Heart right ventricle (tissue), 16 donors: ENCODE measurements at places on chromosomes 1 and 21. TPM values are rescaled to one million over a fixed set of nuclear protein-coding genes. Genes with fewer than 3 reads are reported as not detected.

NHLH1 gene
- total RNA-seq = not detected

DNA sequence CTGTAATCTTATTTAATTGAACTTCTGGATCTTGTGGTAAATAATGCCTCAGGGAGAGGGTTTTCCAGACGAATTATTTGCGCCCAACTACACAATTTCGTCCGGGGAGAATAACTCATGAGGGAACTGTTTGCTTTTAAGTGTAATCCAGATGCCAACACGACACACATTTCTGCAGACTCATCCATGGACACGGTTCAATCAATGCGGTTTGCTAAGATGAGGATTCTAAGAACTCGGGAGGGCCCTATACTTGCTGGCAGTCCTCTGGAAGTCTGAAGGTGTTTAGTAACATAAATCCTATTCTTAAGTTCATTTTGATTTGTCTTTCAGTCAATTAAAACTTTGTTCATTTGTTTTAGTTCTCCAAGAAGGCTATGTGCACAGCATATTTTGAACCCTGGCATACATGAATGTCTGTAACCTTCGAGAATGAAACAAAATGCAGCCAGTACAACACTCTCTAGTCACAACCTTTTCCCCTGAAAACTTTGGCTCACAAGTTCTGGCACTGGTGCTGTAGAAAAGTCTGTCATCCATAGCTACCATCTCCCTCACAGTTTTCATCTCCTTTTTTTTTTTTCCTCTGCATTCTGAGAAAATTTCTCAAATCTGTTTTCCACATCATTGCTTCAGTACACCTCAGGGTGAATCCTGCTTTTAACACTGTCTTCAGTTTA, 38.8 kb downstream of the DIPK1A start:
- no peaks in the 10 kb centered on the region for H3K36me3 ChIP-seq
- no peaks in the 10 kb centered on the region for H3K27me3 ChIP-seq
- no peak overlapping the region for H3K27ac ChIP-seq

RPL5 gene
- 527 TPM for total RNA-seq

CACNA1E gene
- 21.7 TPM for total RNA-seq

IRF6 gene
- 44.5 TPM for total RNA-seq

- H3K27me3 ChIP-seq = no peaks in the 10 kb centered on the region
- H3K4me1 ChIP-seq = no peaks in the 10 kb centered on the region
- DNase-seq = no peak
- peaks cover 50% of the 10 kb centered on the region for H3K36me3 ChIP-seq
- no peak overlapping the region for H3K27ac ChIP-seq
Observed at GRCh38 chr1:42838482-42839190, 7.8 kb upstream of the ZNF691 start.

PSMA5 gene
- total RNA-seq = 65.6 TPM

DNA sequence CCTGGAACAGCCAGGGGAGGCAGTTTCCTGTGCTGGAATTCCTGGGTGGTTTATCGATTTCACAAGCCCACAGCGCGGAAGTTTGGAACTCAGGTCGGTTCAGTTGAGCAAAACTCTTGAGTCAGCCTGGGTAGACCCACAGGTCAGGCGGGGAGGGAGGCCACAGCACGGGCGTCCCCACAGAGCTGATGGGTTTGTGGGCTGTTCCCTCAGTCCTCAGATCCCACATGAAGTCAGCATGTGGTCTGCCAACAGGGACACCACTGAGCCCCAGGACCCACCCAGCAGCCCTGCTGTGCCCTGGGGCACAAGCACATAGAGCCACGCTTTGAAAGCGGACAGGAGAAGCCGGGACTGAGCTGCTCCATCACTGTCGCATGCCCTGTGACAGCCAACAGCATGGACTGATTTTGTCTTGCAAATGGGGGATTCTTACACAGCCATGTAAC, 17.4 kb downstream of the BMP8A start:
- H3K4me1 ChIP-seq = no peaks in the 10 kb centered on the region
- no peak for DNase-seq
- H3K27ac ChIP-seq = no peak overlapping the region
- H3K4me3 ChIP-seq = no peak overlapping the region

GRCh38 chr1:2412773-2413494, 570 bp upstream of the PEX10 start:
- peak; percentile 35 for DNase-seq
- H3K4me3 ChIP-seq = peak overlapping the region; percentile 99
- H3K4me1 ChIP-seq = peaks cover 28% of the 10 kb centered on the region
- H3K36me3 ChIP-seq = no peaks in the 10 kb centered on the region
- H3K27ac ChIP-seq = peak overlapping the region; percentile 92

LCE3D gene
- total RNA-seq = not detected

C1QC gene
- 33.8 TPM for total RNA-seq

GRCh38 chr1:193431265-193431977, 245.0 kb upstream of the B3GALT2 start:
- H3K27ac ChIP-seq = no peak overlapping the region
- DNase-seq = no peak
- H3K27me3 ChIP-seq = no peaks in the 10 kb centered on the region
- H3K36me3 ChIP-seq = no peaks in the 10 kb centered on the region
- no peak overlapping the region for H3K4me3 ChIP-seq

DNA sequence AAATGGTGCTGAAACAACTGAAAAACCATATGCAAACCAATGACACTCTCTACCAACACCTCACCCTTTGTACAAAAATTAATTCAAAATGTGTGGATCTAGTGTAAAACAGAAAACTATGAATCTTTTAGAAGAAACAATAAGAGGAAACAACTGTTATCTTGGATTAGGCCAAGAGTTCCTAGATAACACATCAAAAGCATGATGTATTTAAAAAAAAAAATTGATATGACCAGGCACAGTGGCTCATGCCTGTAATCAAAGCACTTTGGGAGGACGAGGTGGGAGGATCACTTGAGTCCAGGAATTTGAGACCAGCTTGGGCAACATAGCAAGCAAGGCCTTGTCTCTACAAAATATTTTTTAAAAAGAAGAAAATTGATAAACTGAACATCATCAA, 79.0 kb downstream of the EIF4G3 start:
- peaks cover 23% of the 10 kb centered on the region for H3K4me1 ChIP-seq
- no peak overlapping the region for H3K27ac ChIP-seq
- H3K4me3 ChIP-seq = no peak overlapping the region
- no peak for DNase-seq
- no peaks in the 10 kb centered on the region for H3K27me3 ChIP-seq

DNA sequence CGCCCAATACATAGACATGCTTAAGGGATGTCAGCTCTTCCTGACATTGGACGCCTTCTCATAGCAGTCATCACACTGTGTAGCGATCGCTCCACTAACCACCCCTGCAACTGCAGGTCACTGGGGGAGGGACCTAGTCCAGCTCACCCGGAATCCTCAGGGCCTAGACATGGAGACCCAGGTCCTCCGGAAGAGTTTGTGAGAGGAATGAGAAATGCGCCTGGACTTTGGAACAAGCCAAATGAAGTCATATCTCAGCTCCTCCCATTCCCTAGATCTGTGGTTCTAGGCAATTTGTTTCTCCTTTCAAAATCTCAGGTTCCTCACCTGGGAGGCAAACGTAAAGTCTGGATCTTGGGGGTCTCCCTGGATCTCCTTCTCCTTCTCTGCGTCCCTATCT, 253.3 kb downstream of the KAZN start:
- H3K4me1 ChIP-seq = no peaks in the 10 kb centered on the region
- H3K27ac ChIP-seq = no peak overlapping the region
- no peaks in the 10 kb centered on the region for H3K36me3 ChIP-seq
- no peak for DNase-seq

DNA sequence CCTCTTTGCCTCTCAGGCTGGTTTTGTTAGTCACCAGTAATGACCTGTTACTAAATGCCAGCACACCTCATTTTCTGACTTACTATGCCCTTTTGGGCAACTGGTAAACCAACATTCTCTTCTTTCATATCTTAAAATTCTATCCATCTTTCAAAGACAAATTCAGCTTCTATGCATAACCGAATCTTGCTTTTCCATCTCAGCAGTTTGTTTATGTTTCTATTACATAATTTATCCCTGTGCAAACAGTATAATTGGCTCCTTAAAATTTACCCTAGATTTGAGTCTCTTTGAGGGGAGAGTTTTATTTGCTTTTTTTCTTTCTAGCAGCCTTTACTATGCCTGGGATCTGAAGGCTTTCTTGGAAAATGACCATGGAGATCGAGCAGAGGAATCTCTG, 58.5 kb upstream of the SIPA1L2 start:
- H3K36me3 ChIP-seq = no peaks in the 10 kb centered on the region
- no peaks in the 10 kb centered on the region for H3K4me1 ChIP-seq
- no peaks in the 10 kb centered on the region for H3K27me3 ChIP-seq
- no peak overlapping the region for H3K4me3 ChIP-seq
- no peak for DNase-seq

GRCh38 chr1:226372885-226373284, 35.0 kb downstream of the PARP1 start:
- no peaks in the 10 kb centered on the region for H3K27me3 ChIP-seq
- peak; percentile 56 for DNase-seq
- peaks cover 4% of the 10 kb centered on the region for H3K4me1 ChIP-seq
- peak overlapping the region; percentile 74 for H3K27ac ChIP-seq
- no peak overlapping the region for H3K4me3 ChIP-seq

GRCh38 chr1:233269656-233270055, 25.9 kb downstream of the PCNX2 start:
- no peak for DNase-seq
- no peaks in the 10 kb centered on the region for H3K4me1 ChIP-seq
- H3K27me3 ChIP-seq = no peaks in the 10 kb centered on the region
- H3K36me3 ChIP-seq = no peaks in the 10 kb centered on the region

- DNase-seq = no peak
- no peaks in the 10 kb centered on the region for H3K27me3 ChIP-seq
- H3K27ac ChIP-seq = peak overlapping the region; percentile 94
- peaks cover 56% of the 10 kb centered on the region for H3K4me1 ChIP-seq
- H3K36me3 ChIP-seq = no peaks in the 10 kb centered on the region
- no peak overlapping the region for H3K4me3 ChIP-seq
Observed at GRCh38 chr1:225777058-225777582, 506 bp upstream of the SRP9 start.

- H3K4me1 ChIP-seq = no peaks in the 10 kb centered on the region
- H3K27ac ChIP-seq = no peak overlapping the region
- no peaks in the 10 kb centered on the region for H3K27me3 ChIP-seq
- no peak for DNase-seq
- no peaks in the 10 kb centered on the region for H3K36me3 ChIP-seq
Observed at GRCh38 chr1:81585371-81585770, 215.4 kb upstream of the ADGRL2 start.
